ENCODE measurements at places on chromosomes 5 and 9. TPM values are rescaled to one million over a fixed set of nuclear protein-coding genes. Genes with fewer than 3 reads are reported as not detected.

- no peak for DNase-seq
These were observed 435.1 kb upstream of the CDH9 start for GRCh38 chr5:27473307-27474046.

DNA sequence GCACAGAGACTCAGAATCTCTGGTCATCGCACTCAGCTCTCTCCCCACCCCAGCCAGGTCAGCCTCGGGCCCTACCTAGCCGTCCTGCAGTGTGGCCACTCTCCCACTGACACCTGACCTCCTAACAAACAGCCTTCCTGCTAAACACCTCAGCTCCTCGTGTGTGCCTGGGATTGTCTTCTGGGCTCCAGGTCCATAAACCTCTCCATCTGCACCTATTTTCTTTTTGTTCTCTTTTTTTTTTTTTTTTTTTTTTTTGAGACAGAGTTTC lies 193.6 kb downstream of the ROR2 start:
- no peak for DNase-seq

DNA sequence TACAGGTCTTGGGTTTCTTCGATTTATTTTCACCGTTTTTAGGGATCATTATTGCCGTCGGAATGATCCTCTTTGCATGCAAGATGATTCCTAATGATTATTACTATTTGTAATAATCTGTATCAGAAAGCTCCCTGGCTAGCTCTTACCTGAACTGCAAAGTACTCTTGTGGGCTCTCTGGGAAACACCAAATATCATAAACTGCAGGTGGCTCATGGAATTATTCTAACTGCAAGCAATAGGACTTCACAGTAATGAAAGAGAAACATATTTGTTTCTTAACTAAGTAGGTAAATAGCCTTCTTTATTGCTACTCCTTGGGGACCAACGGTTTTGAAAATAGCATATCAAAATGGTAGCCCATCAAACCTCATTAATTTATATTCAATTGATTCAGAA lies 219.4 kb downstream of the NFIB start:
- no peak for DNase-seq

ZNF354B gene
- 20.2 TPM for total RNA-seq

CDH6 gene
- 3.2 TPM for total RNA-seq

- no peak for DNase-seq
These were observed 14.1 kb upstream of the LCP2 start for GRCh38 chr5:170311511-170312300.

GFRA3 gene
- total RNA-seq: 2.4 TPM

DNA sequence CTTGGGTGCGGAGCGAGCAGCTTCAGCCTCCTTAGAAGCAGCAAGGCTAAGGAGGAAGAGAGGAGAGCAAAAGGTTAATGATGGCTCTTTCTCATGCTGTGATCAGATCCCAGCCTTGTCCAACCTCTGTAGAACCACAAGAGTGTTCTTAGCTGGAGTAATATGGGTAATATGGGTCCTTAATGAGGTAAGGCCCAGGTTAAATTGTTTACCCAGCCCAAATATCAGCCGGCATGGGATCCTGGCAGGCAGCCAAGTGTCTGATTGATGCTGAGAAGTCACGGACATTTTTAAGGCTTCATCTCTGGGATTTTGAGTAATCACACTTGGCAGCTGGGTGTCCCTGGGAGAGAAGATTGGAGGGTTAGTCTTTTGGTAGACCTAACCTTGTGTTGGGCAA lies 32.3 kb downstream of the GLRA1 start:
- no peak for DNase-seq

ACER2 gene
- total RNA-seq: 11.1 TPM

- DNase-seq: no peak
These were observed 5.5 kb upstream of the GSN start for GRCh38 chr9:121262423-121262822.

DNA sequence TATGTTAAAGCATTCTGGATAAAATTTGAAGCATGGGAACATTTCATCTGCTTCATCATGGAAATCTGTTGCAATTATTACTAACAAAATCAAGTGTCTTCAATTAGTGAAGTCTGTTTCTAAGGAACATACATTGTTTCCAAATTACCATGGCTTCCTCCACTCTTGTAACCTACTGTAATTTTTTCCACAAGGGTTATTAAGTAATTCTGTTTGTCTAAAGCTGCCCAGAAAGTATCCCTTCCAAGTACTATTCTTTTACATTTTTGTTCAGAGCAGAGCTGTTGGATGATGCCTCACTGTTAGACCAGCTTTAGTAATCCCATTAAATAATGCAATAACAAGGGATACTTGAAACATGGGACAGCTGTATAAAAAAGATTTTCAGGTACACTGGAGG lies 483.5 kb upstream of the CD180 start:
- no peak for DNase-seq

IL3 gene
- not detected for total RNA-seq

DNA sequence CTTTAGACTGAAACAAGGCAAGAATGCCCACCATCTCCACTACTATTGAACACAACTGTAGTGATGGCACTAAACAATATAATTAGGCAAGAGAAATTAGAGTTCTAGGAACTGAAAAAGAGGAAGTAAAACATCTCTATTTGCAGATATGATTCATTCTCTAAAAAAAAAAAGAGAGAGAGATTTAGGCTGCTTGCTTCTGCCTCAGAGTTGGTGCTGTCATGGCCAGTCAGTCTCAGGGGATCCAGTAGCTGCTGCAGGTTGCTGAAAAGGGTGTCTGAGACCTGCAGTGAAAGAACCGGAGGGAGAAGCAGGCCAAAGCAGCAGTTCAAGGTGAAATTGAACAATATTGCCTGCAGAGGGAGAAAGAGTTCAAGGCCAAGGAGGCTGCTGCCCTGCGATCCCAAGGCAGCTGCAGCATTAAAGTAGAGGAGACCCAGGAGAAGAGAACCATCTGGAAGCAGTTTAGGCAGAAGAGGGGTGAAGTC lies 72.5 kb downstream of the AP3B1 start:
- DNase-seq: no peak

DNA sequence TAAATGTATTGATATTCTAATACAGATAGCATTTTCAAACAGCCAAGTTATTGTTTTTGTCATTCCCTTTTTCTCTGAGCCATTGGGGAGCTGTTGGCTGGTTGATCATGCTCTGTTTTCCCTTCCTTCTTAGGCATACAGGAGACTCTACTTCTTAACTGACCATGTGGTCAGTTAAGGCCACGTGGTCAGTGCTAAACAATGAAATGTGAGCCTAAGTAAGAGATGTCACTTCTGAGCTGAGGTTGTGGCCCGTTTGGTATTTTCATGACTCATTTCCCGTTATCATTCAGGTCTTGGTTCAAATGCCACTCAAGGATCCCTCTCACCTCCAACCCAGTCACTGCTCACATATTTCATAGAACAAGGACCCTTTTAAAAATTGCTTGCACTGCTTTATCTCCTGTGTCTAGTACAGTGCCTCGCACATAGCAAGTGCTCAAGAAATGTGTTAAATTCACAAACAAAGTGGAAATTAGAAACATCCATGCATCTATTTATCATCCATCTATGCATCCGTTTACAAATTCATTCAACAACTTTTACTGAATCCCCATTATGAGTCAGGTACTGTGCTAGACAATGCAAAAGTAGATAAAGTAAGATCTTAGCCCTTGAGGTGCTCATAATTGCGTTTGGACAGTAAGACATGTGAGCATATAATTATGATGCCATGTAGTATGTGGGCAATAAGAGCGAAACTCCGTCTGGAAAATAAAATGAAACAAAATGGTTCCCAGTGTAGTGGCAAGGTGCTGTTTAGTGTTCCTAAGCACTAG lies 50.7 kb downstream of the ARRDC3 start:
- DNase-seq: no peak

TRIO gene
- 164 TPM for total RNA-seq

DNA sequence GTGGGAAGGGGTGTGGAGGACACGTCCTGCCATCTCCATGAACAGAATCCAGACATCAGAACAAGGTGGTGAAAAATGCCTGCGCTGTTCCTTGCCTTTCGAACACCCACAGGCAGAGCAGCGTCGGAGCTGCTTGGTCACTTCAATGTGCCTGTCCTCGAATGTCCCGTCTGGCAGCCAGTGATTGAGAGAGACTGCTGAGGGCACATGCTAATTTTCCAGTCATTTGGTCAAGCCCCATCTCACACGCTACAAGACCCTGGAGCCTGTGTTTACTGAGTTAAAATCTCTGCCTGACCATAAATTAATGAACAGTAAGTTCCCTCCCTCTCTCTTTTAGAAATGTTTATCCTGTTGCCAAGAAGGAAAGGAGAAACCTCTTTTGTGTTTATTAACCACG lies 149.3 kb downstream of the NTRK2 start:
- DNase-seq: no peak

GRCh38 chr9:132748450-132748849 lies 78.2 kb downstream of the GTF3C4 start:
- DNase-seq: no peak

DNA sequence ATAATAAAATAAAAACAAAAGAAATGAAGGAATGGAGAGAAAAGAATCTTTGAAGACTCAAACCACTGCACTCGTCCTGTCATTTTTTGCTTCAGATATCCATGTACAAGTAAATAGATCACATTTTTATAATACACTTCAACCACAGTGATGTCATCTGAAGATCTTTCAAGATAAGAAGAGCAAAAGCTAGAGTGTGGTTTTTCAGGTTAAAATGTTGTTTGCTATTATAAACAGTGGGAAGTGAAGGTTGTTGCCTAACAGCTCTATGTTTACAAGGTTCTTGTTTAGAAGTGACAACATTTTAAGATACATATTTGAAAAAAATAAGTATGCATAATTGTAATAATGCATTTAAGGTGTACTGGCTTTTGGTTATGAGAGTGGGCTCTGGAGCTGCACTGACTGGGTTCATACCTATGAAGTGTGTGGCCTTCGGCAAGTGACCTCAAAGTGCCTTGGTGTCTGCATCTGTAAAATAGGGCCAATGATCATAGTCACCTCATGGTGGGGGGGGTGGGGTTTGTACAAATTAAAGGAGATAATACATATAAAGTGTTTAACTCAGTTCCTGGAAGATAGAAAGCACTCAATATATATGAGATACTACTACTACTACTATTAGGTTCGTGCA lies 45.5 kb upstream of the IL7R start:
- no peak for DNase-seq

DNA sequence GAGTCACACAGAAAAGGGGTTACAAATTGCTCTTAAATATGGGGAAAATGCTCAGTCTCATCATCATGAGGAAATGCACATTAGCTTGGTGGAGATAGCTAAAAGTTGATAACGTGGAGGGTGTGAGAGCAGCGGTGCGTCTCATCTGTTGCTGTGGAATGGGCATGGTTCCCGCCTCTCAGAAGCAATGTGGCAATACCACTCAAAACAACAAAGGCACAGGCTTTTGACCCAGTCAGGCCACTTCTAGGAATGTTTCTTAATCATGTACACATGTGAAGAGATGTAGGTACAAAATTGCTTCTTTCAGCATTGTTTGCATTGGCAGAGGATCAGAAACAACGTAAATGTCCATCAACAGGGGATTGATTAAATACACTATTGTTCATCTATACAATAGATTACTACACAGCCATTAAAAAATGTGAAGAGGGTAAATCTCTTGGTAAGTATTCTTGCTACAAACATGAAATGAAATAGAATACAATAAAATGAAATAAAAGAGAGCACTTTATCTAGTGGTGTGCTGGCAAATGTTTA lies 212.6 kb upstream of the MSX2 start:
- no peak for DNase-seq

DNA sequence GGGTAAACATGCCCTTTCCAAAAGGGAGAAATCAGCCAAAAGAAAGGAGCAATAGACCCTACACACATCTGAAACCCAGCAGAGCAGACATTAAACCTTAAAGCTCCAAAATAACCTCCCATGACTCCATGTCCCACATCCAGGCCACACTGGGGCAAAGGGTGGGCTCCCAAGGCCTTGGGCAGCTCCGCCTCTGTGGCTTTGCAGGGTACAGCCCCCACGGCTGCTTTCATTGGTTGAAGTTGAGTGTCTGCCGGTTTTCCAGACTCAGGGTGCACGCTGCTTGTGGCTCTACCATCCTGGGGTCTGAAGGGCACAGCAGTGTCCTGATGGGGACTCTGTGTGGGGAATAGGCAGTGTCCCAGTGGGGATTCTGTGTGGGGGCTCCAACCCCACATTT lies 146.5 kb downstream of the ZDHHC21 start:
- DNase-seq: no peak

- no peak for DNase-seq
These were observed 82.4 kb downstream of the AK8 start for GRCh38 chr9:132795511-132796303.

DNA sequence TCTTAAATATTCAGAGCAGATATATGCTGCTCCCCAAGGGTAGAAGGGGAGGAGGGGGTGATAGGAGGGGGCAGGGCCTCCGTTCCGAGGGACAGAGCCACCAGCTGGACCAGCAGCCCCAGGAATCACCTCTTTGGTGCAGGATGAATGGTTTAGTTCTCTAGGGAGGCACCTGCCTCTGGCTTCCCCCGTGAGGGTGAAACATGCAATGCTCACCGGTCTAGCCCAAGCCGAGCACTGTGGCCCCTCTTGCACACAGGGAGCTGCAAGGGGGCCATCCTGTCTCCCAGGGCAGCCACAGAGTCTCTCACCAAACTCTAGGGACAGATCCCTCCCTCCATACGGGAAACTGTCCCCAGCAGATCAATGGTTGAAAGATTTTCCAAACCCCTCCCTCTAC lies 163.7 kb downstream of the DAB2IP start:
- DNase-seq: no peak
